ENCODE measurements at places on chromosomes 6 and 20. TPM values are rescaled to one million over a fixed set of nuclear protein-coding genes. Genes with fewer than 3 reads are reported as not detected.

The CDH22 gene
- total RNA-seq, result 1.0 TPM

DNA sequence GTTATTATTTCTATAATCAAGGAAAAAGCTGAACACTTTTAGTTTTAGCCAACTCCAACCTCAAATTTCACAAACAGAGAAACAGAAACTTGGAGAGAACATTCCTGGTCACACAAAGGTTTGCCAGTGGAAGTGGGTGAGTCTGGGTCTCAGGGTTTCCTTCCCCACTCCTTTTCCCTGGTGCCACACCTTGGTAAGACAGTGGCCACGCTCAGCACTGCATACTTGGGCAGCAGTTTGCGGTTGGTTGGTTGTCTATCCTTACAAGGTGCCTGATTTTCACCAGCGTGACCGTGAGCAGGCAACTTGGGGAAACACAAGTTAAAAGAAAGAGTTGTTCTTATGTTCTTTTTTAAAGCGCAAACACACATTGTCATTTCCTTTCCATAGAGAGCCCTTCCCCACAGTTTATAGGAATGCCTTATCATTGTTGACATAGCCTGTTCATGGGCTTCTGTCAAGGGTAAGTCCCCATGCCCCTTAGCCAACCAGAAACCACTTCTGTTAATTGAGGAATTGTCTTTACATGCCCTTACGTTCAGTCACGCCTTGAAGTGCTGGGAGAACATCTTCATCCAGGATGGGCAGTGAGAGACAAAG is 82.2 kb downstream of the RIN2 start:
- no peaks in the 10 kb centered on the region for H3K4me1 ChIP-seq
- no peak overlapping the region for H3K4me3 ChIP-seq
- no peaks in the 10 kb centered on the region for H3K27me3 ChIP-seq
- no peak overlapping the region for H3K27ac ChIP-seq

The TPD52L2 gene
- 122 TPM for total RNA-seq

The SLC44A4 gene
- total RNA-seq, result 0.59 TPM

- no peak for DNase-seq
- no peaks in the 10 kb centered on the region for H3K4me1 ChIP-seq
- no peak overlapping the region for H3K27ac ChIP-seq
Observed at GRCh38 chr6:14789996-14790395, 455.9 kb upstream of the JARID2 start.

The UNC93A gene
- total RNA-seq, result not detected

The HELZ2 gene
- 31.5 TPM for total RNA-seq

DNA sequence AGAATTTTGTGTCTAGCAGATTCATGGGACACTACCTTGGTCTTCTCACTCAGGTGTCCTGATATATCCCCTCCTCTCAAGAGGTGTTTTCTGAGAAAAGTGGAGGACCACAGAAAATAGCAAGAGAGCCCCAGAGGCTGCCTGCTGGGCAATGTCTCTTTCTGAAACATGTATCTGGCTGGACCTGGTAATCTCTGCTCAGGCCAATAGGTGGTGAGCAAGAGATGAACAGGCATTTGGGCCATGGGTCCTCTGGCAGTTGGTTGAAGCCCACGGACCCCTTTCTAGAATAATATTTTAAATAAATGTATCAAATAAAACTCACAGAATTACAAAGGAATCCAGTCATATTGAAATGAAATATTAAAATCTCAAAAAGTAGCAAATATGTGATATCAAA is 8.8 kb upstream of the THBD start:
- no peaks in the 10 kb centered on the region for H3K27me3 ChIP-seq
- H3K4me1 ChIP-seq, result no peaks in the 10 kb centered on the region
- DNase-seq, result no peak
- H3K4me3 ChIP-seq, result no peak overlapping the region

- peaks cover under 1% of the 10 kb centered on the region for H3K4me1 ChIP-seq
- no peak overlapping the region for H3K4me3 ChIP-seq
- peak overlapping the region; percentile 42 for H3K27ac ChIP-seq
- no peaks in the 10 kb centered on the region for H3K36me3 ChIP-seq
- DNase-seq, result peak; percentile 60
Observed at GRCh38 chr6:149723771-149724417, 6.0 kb upstream of the LATS1 start.

DNA sequence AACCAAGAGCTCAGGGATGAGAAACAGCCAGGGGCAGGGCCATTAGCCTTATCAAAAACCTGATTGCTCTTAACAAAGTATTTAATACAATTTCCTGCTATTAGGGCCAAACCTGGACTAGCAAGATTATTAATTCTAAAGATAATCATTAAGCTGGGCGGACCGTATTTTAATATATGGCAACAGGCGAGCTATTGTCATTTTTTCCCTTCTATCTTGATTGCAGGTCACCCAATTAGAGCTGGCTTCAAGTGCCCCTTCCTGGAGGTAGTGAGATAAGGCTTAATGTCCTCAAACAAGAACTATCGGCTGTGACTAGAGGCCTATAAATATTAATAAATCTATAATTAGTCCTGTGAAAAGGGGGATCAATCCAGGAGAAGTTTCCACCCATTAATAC is 66.0 kb upstream of the BLCAP start:
- H3K4me1 ChIP-seq, result peaks cover 3% of the 10 kb centered on the region
- no peaks in the 10 kb centered on the region for H3K36me3 ChIP-seq
- H3K4me3 ChIP-seq, result no peak overlapping the region
- no peak overlapping the region for H3K27ac ChIP-seq
- H3K27me3 ChIP-seq, result peaks cover 24% of the 10 kb centered on the region
- no peak for DNase-seq

DNA sequence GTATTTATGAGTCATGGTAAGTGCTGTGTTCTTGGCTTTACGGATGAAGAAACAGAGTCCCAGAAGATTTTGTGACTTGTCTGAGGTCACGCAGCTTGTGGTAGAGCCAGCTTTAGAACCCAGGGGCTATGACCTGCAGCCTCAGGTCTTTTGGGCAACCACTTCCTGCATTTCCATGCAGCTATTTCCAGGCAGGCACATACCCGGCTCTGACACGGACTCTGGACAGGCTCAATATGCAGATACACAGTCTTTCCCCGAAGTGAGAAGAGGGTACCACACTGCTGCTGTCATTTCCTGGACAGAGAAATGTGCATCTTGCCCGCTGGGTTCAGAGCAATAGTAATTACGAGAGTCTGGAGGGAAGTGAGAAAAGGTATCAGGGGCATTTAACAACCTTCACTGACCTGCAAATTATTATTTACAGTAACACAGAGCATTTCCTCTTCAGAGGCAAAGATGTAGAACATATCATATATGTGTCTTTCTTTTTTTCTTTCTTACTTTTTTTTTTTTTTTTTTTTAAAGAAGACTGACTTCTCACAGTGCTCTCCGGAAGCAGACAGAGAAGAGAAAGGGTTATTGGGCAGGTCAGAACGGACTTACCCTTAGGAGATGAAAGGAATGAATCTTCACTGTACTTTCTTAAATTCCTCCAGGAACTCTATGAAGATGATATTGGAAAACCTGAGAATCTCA is 185.1 kb downstream of the CLIC5 start:
- H3K36me3 ChIP-seq, result no peaks in the 10 kb centered on the region
- H3K4me1 ChIP-seq, result no peaks in the 10 kb centered on the region
- no peak overlapping the region for H3K27ac ChIP-seq
- H3K4me3 ChIP-seq, result no peak overlapping the region

DNA sequence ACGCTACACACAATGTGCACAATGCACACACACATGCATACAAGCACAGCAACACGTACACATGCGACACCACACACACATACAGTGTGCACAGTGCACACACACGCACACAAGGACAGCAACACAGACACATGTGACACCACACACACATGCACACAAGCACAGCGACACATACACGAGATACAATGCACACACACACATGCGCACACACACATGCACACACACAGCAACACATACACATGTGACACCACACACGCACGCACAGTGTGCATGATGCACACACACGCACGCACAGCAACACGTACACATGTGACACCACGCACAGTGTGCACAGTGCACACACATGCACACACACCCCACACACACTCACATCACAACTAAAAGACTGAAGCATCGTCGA is 327.3 kb downstream of the THBS2 start:
- no peaks in the 10 kb centered on the region for H3K4me1 ChIP-seq
- H3K27me3 ChIP-seq, result no peaks in the 10 kb centered on the region
- H3K27ac ChIP-seq, result no peak overlapping the region
- H3K36me3 ChIP-seq, result no peaks in the 10 kb centered on the region

GRCh38 chr6:125076482-125076742 is 77.2 kb upstream of the TPD52L1 start:
- no peak overlapping the region for H3K4me3 ChIP-seq
- H3K4me1 ChIP-seq, result no peaks in the 10 kb centered on the region
- H3K36me3 ChIP-seq, result peaks cover 24% of the 10 kb centered on the region
- no peak overlapping the region for H3K27ac ChIP-seq
- H3K27me3 ChIP-seq, result no peaks in the 10 kb centered on the region
- DNase-seq, result no peak

- no peaks in the 10 kb centered on the region for H3K36me3 ChIP-seq
- H3K27me3 ChIP-seq, result no peaks in the 10 kb centered on the region
- H3K27ac ChIP-seq, result no peak overlapping the region
- no peaks in the 10 kb centered on the region for H3K4me1 ChIP-seq
- no peak overlapping the region for H3K4me3 ChIP-seq
- DNase-seq, result no peak
Observed at GRCh38 chr6:46549155-46549554, 57.9 kb upstream of the RCAN2 start.

The HDGFL1 gene
- total RNA-seq, result not detected

- H3K4me1 ChIP-seq, result no peaks in the 10 kb centered on the region
- no peaks in the 10 kb centered on the region for H3K36me3 ChIP-seq
- no peaks in the 10 kb centered on the region for H3K27me3 ChIP-seq
- no peak overlapping the region for H3K27ac ChIP-seq
- DNase-seq, result no peak
- no peak overlapping the region for H3K4me3 ChIP-seq
Observed at GRCh38 chr6:11198663-11199603, 33.5 kb downstream of the NEDD9 start.

DNA sequence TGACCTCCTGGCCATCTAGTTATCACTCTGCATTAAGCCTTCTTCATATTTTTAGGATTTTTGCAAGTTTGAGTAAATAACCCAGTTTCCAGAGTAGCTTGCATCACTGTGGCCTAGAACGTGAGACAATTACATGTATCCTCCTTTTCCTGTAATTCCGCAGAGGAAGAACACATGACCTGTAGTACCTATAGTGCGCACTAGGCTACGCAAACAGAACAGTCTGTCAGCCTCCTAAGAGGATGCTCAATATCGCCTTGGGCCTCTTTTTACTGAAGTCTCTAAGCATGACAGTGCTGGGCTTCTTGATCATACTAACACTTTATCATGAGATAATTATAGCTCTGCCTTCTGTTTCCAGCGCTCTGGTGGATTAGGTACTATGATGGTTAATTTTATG is 20.2 kb upstream of the NR2E1 start:
- H3K36me3 ChIP-seq, result no peaks in the 10 kb centered on the region
- H3K4me1 ChIP-seq, result no peaks in the 10 kb centered on the region
- no peak overlapping the region for H3K27ac ChIP-seq
- DNase-seq, result no peak
- no peak overlapping the region for H3K4me3 ChIP-seq

- DNase-seq, result no peak
- H3K4me1 ChIP-seq, result no peaks in the 10 kb centered on the region
- no peak overlapping the region for H3K27ac ChIP-seq
- H3K4me3 ChIP-seq, result no peak overlapping the region
- H3K36me3 ChIP-seq, result no peaks in the 10 kb centered on the region
- no peaks in the 10 kb centered on the region for H3K27me3 ChIP-seq
Observed at GRCh38 chr20:51092338-51092737, 69.4 kb upstream of the KCNG1 start.

All from tibial nerve (tissue), 4 donors.